NK-92 treated with Interleukin-12 subunit alpha and Interleukin-12 subunit beta, amount 100 ng/mL, for 24 hours (cell line): ENCODE measurements at places on chromosomes 3 and 15.

GRCh38 chr15:72927451-72927850, 124.8 kb upstream of the NEO1 start:
- DNase-seq = no peak

- DNase-seq = no peak
Observed at GRCh38 chr3:27176256-27176655, 192.9 kb downstream of the NEK10 start.

DNA sequence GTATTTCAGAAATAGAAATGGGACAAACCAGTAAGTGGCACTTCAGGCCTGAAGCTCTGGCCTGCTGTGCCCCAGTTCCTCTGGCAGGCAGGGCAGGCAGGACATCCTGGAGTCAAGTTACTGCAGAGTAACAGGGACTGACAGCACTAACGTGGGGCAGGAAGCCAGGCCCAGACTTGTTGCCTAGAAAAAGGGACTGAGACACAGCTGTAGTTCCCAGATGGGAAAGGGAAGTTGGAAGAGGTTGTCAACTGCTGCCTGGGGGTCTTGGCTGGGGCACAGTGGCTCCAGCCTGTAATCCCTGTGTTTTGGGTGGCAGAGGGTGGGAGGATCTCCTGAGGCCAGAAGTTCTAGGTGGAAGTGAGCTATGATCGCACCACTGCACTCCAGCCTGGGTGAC, 171.9 kb downstream of the FMN1 start:
- DNase-seq = no peak

DNA sequence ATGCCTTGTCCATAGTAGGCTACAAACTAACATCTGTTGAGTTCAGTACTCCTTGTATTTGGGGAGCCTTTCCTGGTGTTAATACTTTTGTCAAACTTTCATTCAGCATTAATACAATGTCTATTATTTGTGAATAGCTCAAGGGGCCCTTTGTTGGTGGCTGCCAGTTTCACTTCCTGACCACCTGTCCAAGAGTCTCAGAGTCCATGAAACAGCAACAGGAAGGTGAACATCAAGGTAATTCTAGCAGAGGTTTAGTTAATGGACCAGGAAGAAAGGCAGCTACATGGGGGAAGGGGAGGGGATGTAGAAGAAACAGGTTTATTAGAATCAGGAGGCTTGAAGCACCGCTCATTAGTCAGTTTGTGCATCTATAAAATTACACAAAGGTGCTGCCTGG, 386.9 kb downstream of the PDCD6IP start:
- no peak for DNase-seq

- no peak for DNase-seq
Observed at GRCh38 chr15:65907661-65908060, 38.4 kb downstream of the RAB11A start.

- DNase-seq = no peak
Observed at GRCh38 chr15:77029166-77030047, 34.5 kb downstream of the PSTPIP1 start.

DNA sequence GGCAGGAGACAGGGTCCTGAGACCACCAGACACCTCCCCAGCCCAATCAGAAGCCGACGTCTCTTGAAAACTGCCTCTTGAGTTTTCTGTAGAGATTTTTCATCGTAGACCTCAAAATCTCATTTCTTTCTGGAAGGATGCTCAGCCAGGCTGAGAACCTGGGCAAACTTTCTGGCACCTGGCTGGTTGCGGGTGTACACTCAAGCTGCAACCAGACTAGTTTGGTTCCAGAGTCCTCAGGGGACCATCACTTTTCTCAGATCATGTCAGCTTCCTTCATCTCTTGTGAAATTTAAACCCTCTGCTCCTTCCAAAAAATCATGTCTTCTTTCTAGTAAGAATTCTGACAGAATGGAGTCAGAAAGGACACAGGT, 45.1 kb downstream of the CMTM7 start:
- DNase-seq = no peak
